ENCODE measurements at places on chromosomes 4 and X.

DNA sequence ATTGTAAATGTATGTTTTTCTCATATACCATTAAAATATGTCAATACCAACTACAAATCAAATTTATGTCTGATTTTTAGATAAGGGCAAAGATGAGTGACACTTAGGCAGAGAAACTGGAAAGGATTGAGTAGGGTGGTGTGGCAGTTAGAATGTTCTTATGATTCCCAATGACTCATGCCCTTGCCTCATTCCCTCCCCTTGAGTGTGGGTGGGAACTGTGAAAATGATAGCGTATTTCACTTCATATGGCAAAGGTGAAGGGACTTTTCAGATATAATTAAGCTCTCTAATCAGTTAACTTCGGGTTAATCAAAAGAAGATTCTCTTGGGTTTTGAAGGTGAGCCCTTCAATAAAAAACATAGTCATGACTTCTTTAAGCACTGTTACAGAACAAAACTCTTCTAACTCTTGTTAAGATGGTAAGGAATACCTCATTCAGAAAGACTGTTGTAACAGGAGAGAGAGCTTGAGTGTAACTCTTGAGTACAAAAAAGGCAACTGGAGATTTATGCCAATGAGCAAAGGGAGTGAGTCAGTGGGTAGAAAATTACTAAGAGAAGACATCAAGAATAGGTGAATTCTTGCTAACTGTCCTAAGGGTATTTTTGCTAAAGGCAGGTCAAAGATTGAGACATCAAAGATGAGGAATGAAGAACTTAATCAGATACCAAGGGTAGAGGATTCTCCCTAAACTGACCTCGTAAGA is 329.5 kb downstream of the KCTD8 start:
- no peak for DNase-seq

DNA sequence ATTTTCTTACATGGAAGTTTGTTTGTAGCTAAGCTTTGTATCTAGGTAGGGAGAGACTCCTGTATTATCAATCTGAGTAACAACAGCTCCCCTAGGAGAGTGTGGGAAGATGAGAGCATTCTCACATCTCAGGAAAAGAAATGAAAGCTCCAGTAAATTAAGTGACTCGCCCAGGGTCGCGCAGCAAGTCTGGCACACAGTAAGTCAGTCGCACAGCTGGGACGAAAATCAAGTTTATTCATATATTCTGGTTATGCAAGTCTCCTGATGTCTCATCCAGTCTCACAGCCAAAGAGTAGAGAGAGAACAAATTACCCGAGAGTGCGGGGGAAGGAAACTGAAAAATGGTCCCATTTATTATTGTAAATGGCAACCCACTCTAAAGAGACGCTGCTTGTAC is 216.1 kb downstream of the STK32B start:
- DNase-seq = no peak

GRCh38 chrX:22220941-22221340 is 51.8 kb upstream of the CBLL2 start:
- DNase-seq = no peak

DNA sequence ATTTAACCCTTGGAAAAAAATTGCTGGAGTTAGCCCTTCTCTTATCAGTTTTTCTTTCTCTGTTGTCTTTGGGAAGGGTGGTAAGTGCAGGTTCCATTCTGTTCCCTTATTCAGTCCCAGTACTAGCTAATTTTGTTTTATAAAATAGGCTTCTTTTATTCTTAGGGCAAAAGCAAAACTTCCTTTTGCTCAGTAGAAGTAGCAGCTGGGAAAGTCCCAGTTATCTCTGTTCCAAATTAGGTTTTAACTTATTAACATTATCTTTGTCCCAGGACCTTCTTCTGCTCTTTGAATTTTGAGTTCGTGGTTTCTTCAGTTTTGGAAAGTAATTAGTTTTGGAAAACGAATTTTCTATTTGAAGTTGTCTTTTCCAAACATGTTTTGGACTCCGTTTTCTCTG is 61.1 kb downstream of the BANK1 start:
- no peak for DNase-seq

DNA sequence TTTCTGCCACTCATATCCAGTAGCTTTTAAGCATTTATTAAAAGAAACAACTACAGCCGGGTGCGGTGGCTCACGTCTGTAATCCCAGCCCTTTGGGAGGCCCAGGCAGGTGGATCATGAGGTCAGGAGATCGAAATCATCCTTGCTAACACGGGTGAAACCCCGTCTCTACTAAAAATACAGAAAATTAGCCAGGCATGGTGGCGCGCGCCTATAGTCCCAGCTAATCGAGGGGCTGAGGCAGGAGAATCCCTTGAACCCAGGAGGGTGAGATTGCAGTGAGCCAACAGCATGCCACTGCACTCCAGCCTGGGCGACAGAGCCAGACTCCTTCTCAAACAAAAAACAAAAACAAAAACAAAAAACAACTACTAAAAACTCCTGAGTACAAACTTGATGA is 119.8 kb downstream of the EPHA5 start:
- no peak for DNase-seq

GRCh38 chrX:40420899-40421729 is 159.7 kb upstream of the ATP6AP2 start:
- no peak for DNase-seq

DNA sequence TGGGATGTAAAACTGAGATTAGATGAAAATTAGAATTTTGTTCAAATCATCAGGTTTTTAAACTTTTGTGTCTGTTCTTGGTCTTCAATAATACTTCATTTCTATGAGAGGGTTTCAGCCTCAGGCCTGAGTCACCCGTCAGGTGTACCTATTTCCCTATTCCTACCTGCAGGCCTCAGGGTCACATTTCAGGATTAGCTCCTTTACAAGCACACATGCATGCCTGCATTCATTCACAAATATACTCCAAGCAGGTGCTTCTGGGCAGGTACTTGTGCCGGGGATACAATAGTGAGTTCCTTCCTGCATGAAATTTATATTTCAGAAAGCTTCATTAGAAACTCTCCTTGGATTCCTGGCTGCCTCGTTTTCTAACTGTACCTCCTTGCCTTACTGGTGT is 114.9 kb downstream of the SHISA3 start:
- DNase-seq = no peak

DNA sequence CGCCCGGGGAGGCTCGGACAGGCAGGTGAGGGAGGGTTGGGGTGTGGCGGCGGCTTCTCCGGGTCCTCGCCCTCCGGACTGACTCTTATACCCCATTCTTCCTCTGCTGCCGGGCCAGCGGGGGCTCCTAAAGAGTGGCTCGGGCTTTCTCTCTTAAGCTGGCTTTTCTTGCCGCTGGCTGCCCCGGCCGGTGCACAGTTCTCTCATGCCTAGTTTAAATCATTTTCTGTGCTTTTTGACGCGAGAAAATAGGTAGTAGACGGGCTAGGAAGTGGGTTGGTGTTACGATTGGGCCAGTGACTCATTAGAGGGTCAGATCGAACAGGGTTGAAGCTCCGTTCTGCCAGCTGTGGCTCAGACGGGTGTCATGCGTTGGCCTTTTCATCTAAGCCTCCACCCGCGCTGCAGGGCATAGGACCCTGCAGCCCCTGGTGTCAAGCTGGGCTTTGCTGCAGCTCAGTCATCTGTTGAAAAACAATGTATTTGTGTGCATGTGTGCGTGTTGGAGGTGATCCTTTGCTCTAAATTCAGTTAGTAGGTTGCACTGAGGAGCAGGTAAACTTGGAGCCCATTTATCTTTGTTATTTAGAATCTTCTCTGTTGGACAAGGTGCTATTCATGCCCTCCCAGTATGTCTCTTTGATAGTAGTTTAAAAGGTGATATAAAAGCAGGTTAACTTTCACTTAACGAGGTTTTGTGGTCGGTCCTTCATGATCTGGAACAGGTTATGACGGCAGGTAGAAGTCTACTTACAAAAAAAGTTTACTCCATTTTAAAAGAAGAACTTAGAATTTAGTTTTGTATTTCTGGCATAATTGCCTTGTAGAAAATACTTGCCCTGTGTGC is 802 bp downstream of the BMP2K start:
- DNase-seq = peak; percentile 22

- DNase-seq = no peak
Observed at GRCh38 chr4:145528601-145529000, 46.9 kb downstream of the SMAD1 start.

GRCh38 chrX:15399962-15400391 is 15.8 kb upstream of the VEGFD start:
- DNase-seq = no peak

DNA sequence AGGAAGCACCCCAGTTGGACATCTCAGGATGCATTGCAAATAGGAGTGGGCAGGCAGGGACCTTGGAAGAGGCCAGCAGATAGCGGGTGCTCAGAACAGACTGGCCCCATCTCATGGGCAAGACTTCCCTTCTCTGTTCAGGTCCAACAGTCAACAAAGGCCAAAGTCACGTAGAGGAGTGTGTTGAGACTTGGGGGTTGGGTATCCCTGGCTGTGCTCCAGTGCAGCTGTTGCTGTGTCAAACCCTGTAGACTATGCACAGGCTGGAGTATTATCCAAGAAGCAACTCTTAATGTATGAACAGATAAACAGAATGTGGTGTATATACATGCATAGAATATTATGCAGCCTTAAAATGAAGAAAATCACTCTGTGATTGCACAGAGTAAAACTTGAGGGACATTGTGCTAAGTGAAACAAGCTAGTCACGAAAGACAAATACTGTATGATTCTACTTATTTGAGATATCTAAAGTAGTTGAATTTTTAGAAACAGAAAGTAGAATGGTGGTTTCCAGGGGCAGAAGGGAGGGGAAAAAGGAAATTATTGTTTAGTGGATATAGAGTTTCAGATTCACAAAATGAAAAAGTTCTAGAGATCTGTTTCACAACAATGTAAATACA is 192.1 kb upstream of the LCORL start:
- no peak for DNase-seq

DNA sequence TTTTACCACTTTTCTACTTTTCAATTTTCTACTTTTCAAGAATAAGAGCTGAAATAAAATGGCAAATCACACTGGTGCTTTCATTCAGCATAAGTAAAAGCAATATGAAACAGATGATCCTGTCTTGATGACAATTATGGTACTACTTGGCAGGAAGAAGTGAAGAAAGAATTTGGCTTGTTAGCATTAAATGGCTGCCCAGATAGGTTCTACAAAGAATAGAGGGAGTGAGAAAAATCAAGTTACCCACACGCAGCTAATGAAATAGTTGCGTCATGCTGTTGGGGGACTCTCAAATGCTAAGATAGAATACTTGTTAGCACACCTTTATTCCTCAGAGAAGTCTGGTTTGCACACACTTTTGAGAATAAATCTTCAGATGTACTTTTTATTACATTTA is 12.5 kb upstream of the LCORL start:
- DNase-seq = no peak

GRCh38 chr4:112038861-112039260 is 106.4 kb upstream of the FAM241A start:
- DNase-seq = no peak

GRCh38 chr4:87633243-87633642 is 16.8 kb upstream of the DMP1 start:
- no peak for DNase-seq

DNA sequence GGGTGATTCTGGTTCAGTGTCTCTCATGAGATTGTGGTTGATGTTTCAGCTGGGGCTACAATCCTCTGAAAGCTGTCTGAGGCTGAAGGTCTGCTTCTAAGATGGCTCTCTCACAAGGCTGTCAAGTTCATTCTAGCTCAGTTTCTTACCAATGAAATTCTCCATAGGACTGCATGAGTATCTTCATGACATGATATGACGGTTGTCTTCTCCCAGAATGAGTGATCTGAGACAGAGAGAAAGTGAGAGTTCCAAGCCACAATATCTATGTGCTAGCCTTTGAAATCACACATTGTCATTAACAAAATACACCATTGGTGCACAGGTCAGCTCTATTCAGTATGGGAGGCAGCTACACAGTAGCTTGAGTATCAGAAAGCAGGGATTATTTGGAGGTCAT is 27.3 kb downstream of the PITX2 start:
- DNase-seq = no peak

DNA sequence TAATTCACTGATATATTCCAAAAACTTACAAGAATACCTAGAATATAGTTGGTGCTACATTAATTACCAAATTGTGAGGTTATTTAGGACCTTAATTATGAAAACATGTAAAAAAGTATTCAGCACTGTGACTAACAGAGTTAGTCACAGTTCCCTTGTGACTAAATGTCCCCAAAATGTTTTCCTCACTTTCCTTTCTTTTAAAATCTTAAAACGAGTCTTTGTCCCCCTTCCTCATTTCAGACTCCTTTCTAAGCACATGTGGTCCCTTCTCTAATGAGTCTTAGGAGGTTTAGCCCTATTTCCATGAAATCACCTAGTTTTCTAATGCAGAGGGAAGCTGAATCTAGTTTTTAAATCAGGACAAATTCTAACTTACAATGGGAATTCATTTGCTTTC is 175.0 kb downstream of the PPP3CA start:
- no peak for DNase-seq

GRCh38 chr4:76873495-76873894 is 24.4 kb downstream of the SOWAHB start:
- DNase-seq = no peak

DNA sequence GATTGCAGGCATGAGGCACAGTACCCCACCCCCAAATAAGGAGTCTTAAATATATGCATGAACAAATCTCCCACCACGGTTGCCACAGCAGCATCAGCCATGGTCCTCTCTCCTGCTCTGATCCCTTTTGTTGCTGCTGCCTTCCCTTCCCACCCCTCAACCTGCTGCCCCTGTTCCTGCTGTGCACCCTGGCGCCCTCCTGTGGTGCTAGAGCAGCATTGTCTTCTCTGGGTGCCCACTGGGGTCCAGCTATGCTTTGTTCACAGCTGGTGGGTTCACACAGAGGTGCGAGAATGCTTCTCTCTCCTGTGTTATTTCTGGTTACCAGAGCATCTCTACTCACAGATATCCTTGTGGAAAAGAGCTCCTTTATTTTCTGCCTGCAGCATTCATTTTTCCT is 116.2 kb downstream of the GATB start:
- no peak for DNase-seq

GRCh38 chr4:158374318-158374717 is 147.4 kb upstream of the RXFP1 start:
- no peak for DNase-seq

- DNase-seq = no peak
Observed at GRCh38 chr4:139866276-139866962, 200.8 kb downstream of the MGST2 start.

- DNase-seq = peak; percentile 14
Observed at GRCh38 chrX:134172588-134173259, 64.3 kb upstream of the CCDC160 start.

GRCh38 chr4:100539706-100540105 is 21.9 kb upstream of the EMCN start:
- DNase-seq = no peak
